Foreskin keratinocyte (primary cell): ENCODE measurements at places on chromosomes 7 and 10. TPM values are rescaled to one million over a fixed set of nuclear protein-coding genes. Genes with fewer than 3 reads are reported as not detected.

Gene CDH23
- total RNA-seq = 0.04 TPM in 1 of 2 replicates, not detected in the other

DNA sequence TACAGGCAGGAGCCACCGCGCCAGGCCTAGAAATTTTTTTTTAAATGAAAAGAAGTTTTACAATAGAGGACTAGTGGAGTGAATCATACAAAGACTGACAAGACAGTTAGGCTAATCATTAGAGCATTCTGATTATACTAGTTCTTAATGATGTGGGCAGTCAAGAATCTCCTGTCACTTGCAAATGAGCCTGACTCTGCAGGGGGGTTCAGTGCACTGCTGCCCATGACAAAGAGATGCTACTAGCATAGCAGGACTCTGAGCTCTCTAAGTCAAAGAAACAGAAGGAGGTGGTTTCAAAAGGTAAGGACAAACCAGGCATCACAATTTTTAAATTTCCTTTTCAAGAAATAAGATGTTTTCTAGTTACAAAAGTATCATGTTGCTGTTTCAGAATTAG, 59.0 kb downstream of the CCDC6 start:
- DNase-seq = no peak

- DNase-seq = no peak
These were observed 237.2 kb downstream of the GLI3 start for GRCh38 chr7:41999736-42000283.

DNA sequence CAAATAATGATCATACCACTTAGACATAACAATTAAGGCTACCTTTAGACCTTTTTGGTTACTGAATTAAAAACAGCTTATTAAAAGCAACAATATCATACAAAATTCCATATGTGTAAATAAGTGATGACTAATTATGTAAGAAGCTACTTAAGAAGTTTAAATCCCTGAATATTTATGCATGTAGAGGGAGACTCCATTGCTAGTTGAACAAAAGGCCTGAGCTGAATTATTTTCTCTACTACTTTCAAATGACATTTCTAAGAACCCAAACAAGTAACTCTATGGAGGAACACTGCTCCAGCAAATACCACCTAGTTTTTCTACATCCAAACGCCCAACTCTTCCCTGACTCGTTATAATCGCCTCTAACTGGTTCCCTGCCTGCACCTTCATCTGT, 31.5 kb downstream of the EPC1 start:
- no peak for DNase-seq

GRCh38 chr10:125104559-125104958, 55.8 kb downstream of the CTBP2 start:
- no peak for DNase-seq

- no peak for DNase-seq
These were observed 101.7 kb upstream of the ZNF438 start for GRCh38 chr10:31133251-31133791.

Gene SPRN
- total RNA-seq = not detected in 2 replicates

- no peak for DNase-seq
These were observed 105.0 kb downstream of the EPC1 start for GRCh38 chr10:32241946-32242345.

DNA sequence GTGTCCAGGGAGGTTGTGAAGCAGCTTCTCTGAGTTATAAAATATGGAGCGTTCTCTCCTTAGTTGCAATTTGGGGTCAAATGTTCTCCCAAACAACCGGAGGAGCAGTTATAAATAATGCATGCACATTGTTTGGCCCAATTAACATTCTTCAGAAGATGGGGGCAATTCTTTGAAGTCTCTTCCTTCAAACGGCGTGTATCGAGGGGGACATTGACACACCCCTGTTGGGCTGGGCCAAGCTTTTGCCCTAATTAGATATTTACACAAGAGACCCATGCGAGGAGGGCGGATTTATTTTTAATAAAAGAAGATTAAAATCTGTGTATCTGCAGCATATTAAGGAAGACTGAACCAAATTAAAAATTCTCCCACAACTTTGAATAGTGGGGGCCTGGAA, 107.3 kb downstream of the PTPRE start:
- DNase-seq = no peak

Gene STK32C
- total RNA-seq = 5.5 and 6.3 TPM in 2 replicates

Gene MYOZ1
- total RNA-seq = not detected in 2 replicates

DNA sequence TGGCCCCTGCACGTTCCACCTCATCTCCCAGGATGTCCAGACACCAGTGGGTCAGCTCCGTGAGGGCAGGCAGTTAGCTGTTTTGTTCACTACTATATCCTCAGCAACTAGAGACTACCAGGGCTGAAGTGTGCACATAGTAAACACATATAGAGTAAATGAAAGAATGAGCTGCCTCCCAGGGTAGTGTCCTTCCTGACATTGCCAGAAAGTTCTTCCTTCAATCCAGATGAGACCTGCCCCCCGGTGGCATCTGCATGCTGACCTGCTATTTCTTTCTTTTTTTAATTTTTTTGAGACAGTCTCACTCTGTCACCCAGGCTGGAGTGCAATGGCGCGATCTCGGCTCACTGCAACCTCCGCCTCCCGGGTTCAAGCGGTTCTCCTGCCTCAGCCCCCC, 14.0 kb upstream of the ARPC1A start:
- no peak for DNase-seq

- no peak for DNase-seq
These were observed at the start of gene PPP1R3A for GRCh38 chr7:113918946-113919345. Gene PPP1R3A (minus strand): TSS chr7:113919009. CDS start chr7:113918996, 13 bp downstream.

Gene DNAH11
- not detected in 2 replicates for total RNA-seq

DNA sequence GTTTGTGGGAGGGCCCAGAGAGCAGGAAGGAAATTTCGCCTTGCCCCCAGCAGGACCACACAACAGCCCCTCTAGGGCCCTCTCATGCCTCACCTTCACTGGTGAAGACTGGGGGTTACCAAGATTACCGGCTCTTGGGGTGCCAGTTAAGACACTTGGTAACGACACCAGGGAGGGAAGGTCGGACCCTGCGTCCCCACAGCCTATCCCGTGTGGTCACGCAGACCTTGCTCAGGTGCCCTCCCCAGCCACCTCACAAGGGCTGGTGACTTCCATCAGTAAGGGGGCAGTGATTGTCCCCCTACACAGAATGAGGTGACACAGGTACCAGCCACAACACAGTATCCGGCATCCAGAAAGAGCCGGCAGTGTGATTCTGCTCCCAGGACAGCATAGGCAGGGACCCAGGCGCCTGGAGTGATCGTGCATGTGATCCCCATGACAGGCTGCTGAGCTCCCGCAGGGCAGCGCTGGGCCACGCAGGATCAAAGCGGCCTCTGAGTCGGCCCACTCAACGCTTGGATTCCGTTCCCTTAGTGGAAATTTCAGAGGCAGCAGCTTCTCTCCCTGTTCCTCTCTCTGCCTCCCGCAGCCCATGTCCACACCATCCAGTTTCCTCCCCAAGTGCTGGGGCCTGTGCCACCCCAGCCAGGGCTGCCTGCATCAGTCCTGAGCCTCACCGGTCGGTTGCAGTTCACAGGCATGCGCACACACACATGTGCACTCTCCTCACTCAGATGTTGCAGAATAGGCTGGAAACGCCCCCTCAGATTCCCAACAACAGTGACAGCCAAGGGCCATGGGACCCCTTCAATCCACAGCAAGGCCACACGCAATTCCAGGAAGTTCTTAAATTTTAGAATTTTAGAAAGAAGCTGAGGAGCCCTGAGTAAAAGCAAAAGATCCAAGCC, 35.8 kb downstream of the CAMK2B start:
- DNase-seq = no peak

DNA sequence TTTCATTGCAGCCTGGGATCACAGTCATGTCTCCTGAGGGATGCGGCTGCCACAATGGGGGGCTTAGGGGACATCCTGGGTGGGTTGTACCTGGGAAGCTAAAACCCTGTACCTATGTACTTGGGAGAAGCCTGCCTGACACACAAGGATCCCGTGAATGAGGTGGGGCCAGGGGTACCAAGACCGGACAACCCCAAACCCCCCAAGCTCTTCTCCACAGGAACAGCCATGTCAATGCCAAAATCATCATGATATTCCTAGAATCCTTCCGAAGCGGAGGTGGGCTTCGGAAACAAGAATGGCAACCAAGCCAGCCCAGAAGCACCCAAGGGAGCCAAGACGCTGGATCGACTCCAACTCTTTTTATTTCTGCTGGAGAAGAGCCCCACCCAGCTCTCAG, 260.3 kb upstream of the TCERG1L start:
- DNase-seq = no peak

Gene SLC13A1
- not detected in 2 replicates for total RNA-seq

DNA sequence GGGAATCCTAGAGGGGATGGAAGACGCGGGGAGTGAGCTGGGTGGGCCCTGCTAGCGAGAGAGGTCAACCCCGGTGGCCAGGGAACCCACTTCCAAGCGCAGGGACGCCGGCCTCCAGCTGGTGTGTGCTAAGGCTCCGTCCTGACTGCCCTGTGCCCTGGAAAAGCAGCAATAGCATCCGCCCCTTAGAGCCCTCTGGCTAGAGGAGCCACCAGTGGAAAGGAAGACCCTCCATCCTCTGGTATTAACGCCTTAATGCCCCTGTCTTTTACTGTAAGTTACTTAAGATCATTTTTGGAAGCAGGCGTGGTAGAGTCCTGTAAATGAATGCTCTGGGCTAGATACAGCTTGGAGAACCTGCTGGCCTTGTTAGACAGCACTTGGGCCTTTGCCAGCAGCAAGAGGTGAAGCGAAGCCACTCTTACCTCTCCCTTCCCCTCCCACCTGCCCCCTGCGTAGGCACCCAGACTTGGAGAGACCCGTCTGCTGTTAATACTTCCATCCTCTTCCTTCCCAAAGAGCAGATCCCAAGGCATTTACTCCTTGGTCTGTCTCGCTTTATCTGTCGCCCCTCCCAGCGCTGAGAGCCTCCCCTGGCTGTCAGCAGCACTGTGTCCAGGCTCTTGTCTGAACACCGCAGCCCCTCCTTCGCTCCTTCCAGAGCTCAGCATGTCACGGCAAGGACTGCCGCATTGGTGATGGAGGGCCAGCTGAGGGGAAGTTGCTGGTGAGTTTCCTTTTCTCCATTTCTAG, 4.6 kb downstream of the REPIN1 start:
- peak; percentile 24 for DNase-seq
